ENCODE measurements at places on chromosomes 7 and 10.

DNA sequence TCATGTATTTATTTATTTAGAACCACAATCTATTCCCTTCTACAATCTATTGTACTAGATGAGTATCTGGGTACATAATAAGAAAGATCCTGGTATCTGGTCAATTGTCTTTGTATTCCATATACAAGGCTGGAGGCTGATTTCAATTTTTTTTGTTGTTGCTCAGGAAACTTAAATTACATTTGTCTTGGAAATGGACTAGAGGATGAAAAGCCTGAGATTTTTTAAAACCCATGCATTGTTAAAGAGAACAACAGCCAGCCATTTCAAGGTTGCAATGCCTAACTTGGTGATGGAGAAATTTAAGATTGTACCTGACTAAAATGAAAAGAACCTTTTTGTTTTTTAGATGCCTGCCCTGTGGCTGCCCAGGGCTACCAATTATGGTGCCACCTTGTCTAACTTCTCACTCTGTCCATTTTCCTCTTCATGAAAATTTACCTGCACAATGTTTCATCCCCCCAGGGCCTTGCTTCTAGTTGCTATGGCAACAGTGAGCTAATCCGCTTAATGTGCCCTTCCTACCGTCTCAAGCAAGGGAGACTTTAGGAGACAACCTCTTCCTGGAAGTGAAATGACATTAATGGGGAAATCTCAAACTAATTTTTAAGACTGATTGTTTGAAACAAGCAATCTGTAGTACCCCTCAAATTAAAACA is 203.7 kb upstream of the PHYHIPL start:
- DNase-seq = no peak

GRCh38 chr10:63465293-63466143 is at the start of gene JMJD1C:
TSS of gene JMJD1C (minus strand) at chr10:63465977. CDS start at chr10:63465662, 315 bp downstream.
- DNase-seq = peak; percentile 79

DNA sequence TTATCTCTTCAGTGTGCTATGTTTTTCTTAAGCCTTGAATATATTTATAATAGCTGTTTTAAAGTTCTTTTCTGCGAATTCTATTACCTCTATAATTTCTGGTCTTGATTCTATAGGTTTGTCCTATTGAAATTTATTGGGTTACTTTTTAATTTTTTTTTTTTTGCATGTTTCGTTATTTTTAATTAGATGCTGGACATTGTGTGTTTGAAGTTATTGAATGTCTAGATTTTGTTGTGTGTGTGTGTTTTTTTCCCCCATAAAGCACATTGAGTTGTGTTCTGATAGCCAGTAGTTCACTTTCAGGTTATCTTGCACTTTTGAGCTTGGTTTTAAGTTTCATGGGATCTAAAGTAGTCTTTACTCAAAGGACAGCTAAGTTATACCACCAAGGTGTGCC is 394.9 kb downstream of the RPS24 start:
- no peak for DNase-seq

- no peak for DNase-seq
Observed at GRCh38 chr7:25454020-25454419, 225.7 kb upstream of the NPVF start.

- DNase-seq = no peak
Observed at GRCh38 chr10:104391969-104392296, 38.3 kb downstream of the CFAP58 start.

GRCh38 chr7:69982197-69982596 is 383.9 kb downstream of the AUTS2 start:
- no peak for DNase-seq

DNA sequence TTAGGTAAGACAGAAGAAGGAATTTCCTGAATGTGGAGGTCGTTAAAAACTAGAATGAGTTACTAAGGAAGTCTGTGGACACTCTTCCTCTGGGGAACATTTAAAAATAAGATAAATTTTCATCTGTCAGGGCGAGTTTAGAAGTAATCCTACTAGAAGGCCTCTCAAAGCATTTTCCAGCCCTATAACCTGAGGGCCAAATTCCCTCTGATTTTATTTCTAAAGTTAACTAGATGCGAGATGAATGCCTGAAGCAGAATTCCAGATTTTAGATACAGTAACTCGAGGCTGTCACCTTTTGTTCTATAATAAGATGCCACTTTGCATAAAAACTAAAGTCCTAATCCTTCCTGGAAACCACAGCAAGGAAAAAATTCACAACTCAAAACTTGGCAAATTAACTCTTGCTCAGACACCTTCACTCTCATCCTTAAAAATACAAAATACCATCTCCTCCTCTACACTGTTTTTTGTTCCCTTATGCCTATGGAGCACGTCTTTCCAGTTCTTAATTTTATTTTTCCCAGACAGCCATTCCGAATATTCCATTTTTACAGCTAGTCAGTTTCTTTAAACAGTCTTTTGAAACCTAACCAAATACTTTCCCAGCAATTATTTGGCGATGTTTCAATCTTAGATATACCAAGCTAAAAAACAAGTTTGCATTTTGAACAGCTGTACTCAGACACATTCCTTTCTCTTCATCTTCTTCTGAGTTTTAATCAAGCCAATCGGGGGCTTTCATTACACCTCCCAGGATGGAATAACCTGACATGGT is 420.7 kb upstream of the NFE2L3 start:
- DNase-seq = no peak

DNA sequence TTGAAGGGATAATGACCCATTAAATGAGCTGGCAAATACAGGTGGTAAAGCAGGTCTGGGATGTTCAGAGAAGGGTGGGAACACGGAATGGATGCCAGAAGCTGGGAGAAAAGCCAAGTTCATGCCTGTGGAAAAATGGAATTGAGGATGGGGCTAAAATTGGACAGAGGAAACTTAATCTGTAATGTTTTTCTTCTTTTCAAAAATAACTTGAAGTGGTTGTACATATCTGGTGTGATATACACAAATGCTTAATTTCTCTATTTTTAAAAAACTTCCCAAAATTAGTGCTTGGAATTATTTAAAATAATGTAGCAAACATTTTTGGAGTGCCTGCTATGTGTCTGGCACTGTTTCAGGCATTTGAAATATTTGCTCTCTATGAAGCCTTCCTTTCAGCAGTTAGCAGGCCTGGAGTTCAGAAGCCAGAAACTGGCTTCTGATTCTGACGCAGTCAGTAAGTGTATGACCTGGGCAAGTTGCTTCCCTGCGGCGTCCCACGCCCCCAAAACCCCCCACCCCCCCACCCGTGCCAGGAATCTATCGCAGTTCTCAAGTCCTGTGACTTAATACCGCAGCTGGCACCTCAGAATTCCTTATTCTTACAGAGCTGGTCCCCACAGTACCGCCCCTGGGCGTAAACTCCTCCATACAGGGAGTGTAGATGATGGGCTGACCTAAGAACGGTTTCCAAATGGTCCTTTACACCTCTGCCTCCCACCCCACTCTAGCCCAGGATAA is 828 bp upstream of the MALSU1 start:
- no peak for DNase-seq

- DNase-seq = no peak
Observed at GRCh38 chr10:98255146-98255877, 12.7 kb downstream of the LOXL4 start.

- DNase-seq = no peak
Observed at GRCh38 chr10:93742633-93743349, 14.9 kb upstream of the LGI1 start.

- DNase-seq = no peak
Observed at GRCh38 chr10:122417667-122418066, 36.8 kb upstream of the ARMS2 start.

- DNase-seq = no peak
Observed at GRCh38 chr10:76353237-76353851, 921.9 kb downstream of the LRMDA start.

- no peak for DNase-seq
Observed at GRCh38 chr10:59910867-59911266, 4.5 kb upstream of the CCDC6 start.

DNA sequence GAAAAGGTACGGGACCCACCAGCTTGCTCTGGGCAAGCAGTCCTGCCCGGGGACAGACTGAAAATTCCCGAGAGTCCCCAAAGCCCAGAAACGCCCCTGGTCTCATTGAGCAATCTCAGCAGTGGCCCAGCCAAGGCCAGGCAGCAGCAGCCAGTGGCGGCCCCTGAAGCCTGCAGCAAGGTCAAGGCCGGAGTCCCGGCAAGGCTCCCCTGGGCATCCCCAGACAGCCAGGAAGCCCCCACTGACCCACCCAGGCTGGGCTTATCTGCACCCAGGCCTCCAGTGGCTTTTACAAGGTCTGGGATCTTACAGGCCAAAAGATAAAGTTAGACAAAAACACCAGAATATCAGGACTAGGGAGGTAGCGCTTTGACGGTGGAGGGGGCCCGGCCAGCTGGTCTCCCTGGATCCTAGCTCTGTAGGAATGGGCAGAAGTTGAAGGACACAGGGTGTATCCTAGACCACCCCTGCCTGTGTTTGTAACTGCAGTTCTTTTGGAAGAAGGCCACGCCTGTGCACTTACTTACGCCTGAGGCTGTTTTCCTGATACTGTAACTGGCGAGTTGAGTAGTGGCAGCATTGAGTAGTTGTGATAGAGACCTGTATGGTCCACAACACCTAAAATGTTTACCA is 130.5 kb upstream of the NPS start:
- no peak for DNase-seq

DNA sequence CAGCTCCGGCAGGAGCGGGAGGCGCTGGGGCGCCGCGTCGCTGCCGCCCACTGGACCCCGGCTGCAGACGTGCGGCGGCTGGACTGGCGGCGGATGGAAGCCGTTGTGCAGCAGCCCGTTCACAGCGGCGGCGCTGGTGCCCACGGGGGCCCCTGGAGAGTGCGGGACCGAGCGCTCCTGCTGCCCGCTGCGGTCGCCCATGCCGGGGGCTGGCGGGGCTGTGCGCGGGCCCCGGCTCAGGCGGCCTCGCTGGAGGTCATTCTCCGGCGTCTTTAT is 413 bp downstream of the PANK1 start:
- no peak for DNase-seq

- peak; percentile 45 for DNase-seq
Observed at GRCh38 chr10:71727738-71728737, 8.5 kb upstream of the C10orf105 start.

GRCh38 chr7:154587792-154588191 is 415.1 kb downstream of the PAXIP1 start:
- no peak for DNase-seq

DNA sequence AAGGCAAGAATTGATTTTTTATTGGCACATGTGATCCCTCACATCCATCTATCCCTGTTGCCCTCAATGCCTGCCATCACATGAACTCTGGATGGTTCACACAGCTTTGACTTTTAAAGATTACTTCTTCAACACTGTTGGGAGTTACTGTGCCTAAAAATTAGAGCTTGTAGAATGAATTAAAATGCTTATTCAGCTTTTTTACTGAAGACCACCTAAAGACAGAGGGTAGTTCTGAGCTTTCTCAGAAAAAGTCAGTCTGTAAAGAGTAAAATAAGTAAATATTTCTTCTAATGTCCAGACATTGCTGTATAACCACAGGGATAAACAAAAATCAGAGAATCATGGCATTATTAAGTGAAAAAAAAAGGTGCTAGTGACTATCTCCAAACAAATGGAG is 93.3 kb upstream of the CSTF2T start:
- no peak for DNase-seq

- DNase-seq = no peak
Observed at GRCh38 chr10:102683736-102684135, 30.5 kb downstream of the ARL3 start.

GRCh38 chr10:113528876-113529275 is 24.0 kb upstream of the HABP2 start:
- DNase-seq = no peak

DNA sequence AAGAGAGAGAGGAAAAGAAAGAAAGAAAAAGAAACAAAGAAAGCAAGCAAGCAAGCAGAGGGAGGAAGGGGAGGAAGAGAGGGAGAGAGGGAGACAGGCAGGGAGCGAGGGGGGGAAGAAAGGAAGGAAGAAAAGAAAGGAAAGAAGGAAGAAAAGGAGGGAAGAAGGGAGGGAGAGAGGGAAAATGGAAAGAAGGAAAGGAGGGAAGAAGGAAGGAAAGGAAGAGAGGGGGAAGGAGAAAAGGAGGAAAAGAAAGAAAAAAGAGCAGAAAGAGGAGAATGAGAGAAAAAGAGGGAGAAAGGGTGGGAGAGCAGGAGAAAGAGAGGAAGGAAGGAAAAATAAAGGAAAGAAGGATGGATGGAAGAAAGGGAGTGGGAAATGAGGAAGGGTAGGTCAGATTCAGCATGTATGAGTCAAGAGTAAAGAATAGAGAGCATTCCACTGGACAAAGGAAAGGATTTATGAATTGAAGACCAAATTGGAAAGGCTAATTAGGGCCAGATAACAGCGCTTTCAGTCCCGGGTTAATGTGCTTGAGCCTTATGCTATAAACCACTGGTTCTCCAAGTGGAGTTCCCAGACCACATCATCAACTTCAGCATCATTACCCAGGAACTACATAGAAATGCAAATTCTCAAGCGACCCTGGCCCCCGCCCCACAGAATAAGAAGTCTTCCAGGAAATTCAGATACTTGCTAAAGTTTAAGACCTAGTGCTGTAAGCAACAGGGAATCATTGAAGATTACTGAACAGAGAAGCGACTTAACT is 85.1 kb downstream of the C10orf90 start:
- DNase-seq = no peak

DNA sequence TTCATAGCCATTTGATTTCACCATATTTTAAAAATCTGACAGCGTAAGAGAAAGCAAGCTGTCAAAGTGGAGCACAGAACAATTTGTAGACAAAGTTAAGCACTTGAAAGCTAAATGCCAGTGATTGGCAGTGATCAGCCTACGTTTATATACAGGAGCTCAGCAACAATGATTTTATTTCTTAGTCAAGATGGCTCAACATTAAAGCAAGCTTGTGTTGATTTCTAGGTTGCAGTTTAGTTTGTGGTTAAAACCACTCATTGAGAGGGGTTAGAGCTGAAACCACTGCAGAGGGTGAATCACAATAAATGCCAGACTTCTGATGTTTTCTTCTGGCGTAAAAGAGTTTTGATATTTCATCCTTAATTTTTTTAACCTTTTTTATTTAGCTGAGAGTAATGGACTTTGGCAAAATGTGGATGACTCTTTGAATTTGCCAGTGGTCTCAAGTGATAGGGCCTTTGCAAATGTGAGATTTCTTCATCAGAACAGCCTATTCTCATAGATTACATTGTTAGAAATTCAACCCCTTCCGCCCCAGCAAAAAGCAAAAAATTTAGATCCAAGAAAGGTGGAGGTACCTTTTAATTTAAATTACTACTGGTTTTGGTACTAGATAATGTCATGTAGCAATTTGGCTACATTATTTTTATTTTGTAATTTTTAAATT is 73.8 kb downstream of the SHOC2 start:
- no peak for DNase-seq

- DNase-seq = no peak
Observed at GRCh38 chr10:117936566-117936965, 110.2 kb downstream of the RAB11FIP2 start.

GRCh38 chr10:60446070-60446833 is 56.6 kb upstream of the ANK3 start:
- DNase-seq = no peak

DNA sequence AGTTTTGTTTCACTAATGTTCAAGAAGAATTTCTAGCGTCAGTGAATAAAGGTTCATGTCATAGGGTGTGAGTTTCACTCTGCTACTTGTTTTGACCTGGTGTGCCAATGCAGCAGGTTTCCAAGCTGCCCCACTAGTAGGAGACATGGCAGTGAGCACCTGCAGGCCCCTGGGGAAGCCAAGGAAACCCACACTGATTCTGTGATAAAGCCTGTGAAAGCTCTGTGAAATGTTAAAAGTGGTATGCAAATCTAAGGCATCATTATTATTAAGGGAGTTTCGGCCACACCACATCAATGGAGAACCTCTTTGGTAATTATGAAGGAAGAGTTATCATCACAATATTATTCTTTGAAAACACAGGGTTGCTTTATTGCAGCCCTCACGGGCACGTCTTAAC is 46.4 kb downstream of the ABCB5 start:
- DNase-seq = no peak
